Lower lobe of right lung (tissue), 2 donors: ENCODE measurements at places on chromosomes 1 and 21.

GRCh38 chr21:15669247-15669646, 60.5 kb upstream of the USP25 start:
- no peak for DNase-seq

DNA sequence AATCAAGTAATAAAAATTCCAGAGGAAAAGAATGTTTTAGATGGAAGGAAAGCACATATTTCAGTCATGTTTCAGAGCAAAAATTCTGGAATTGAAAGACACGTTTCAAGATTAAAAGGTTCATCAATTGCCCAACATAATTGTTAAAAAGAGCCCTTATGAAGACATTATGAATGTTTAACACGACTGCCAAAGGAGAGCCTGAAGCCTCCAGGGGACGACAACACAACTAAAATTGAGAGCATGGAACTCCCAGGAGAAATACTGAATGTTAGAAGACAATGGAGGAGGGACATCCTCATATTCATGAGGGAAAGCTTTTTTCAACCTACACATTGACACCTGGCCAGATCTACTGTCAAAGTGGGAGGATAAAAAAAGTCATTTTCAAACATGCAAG, 16.0 kb downstream of the OR2T11 start:
- DNase-seq, result peak; percentile 57

DNA sequence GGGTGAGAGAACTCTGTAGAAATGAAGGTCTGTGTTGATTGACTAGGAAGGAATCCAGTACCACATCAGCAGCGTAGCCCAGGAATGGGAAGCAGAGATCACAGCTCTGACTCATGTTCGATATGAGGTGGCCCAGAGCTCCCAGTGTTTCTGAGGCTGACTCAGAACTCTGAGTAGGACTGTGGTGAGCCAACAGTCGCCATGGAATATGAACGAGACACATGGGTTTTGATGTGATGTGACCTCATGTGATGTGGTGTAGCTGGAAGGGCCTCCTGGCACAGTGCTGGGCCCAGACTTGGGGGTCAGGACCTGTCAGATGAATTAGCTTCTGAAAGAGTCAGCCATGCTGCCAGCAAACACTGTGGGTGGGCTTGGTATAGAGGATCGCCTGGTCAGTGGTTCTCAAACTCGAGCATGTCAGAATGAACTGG, 237.0 kb downstream of the MRPL39 start:
- no peak for DNase-seq

DNA sequence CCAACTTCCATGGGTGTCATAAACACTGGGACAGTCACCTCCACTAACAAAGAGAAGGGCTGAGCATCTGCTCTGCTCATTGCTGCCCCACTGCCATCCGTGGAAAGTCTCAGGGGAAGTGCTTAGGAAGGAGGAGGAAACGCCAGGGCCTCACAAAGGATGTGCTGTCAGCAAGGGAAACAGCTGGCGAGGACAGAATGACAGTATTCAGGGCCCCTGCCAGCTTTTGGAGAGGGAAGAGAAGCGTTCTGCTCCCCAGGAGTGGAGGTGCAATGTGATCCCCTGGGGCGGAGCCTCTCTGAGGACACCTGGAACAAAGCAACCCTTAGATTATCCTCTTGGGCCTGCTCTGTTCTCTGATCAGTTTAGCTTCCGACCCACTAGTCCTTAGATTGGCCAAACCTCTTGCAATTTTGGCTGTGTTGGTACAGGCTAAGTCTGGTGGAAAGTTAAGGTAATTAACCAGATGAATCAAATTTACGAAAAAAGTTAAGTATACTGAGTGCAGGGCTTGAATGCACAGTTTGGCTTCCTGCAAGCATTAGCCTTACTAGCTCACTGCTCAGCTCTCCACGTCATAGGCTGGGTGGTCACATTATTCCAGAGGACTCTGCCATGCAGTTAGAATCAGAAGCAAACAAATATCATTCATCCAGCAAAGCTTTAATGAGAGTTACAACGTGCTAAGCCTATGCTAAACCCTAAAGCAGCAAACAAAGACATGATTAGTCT, 170.2 kb upstream of the NFIA start:
- no peak for DNase-seq

DNA sequence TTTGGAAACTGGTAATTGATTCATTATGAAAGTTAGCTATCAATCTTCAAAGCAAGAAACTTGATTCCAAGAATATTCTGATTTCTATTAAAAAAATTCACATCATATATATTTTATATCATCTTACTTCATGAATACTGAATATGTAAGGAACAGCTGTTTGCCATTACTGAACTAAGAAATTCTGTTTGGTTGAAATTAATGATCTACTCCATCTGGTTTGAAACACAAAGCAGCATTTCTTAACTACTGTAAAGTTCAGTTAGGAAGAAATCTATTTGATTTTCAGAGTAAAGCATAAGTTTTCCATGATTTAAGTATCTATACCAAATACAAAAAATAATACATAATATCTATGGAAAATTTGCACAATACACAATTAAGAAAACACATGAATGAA, 66.0 kb upstream of the SCYL3 start:
- DNase-seq, result no peak

DNA sequence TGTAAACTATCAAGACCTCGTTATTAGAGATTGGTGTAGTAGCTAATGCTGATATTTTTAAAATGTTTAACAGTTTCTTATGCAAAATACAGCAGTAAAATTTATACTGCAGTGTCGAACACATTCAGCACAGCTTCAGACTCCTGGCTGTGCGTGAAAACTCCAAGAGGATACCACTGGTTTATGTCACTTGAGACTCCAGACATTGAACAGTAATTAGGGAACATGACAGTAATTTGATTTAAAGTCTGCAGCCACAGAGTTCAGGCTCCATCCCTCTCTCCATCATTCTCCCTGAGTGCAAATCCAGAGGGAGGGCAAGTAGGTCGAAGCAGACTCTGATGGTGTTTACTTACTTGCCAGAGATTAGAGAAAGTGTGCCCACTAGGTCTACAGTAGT, 94.2 kb downstream of the AK5 start:
- no peak for DNase-seq

DNA sequence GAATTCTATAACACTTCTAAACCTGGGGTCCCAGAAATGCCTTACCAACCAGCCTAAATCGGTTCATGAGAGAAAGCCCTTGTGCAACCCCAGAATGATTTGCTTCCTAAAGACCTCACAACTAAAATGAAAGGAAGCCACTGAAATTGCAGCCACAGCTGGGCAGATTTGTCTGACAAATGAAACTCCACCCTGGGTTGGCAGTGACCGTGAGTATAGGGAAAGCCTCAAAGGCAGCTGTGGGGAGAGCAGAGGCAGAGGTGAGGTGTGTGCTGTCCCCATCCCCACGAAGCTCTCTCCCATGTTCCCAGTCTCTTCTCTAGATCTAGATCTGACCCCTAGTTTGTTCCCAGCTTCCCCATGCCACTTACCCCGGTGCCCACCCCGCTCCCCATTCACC, 23.1 kb downstream of the RHBDL2 start:
- DNase-seq, result no peak

DNA sequence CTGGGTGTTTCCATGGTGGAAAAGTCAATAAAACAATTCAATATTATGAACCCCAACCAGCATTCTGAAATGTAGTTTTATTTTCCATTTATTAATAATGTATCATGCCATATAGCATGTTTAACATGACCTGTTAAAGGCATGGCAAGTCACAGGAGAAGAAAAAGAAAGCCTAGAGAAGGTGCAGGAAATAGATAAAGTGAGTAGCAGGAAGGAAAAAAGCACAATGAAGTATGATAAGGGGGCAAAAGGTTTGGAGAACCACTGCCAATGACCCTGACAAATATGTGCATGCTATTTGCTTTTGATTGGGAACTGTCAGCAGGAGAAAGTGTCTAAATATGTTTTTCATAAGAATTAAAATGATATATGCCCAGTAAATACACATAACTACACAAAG, 85.6 kb downstream of the HMCN1 start:
- no peak for DNase-seq

- no peak for DNase-seq
Observed at GRCh38 chr1:186206048-186206570, 168.9 kb downstream of the TPR start.

DNA sequence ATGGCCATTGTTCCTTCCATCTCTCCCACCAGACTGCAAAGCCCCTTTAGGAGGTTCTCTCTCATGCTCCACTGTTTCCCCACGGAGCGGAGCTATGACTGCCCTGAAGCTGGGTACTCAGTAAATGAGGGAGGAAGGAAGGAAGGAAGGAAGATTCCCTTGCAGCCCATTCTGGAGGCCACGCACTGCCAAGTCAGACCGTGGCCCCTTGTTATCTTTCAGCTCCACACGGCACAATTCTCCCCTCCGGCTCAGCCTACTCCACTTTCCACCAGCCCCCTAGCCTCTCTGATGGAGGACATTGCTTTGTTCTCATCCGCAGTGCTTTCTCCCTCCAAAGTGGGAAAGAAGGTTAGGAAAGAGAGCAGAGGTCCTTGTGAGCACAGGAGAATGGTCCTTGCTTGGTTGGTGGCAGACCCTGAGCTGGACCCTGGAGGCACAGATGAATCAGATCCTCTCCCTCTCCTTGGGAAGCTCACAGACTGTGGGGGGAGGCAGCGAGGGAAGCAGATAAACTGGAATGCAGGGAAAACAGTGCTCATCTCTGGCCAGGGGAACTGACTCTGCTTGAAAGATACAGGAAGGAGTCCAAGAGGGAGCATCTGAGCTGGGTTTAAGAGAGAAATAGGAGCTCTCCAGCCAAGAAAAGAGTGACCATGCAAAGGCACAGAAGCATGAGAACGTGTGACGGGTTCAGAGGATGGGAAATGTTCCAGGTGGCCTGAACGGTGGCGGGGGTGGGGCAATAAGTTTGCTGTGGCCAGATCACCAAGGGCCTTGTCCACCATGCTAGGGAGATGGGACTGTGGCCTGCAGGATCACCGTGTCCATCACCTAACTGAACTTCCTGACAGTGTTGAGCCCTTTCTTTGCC, 52.6 kb downstream of the GLIS1 start:
- DNase-seq, result no peak

DNA sequence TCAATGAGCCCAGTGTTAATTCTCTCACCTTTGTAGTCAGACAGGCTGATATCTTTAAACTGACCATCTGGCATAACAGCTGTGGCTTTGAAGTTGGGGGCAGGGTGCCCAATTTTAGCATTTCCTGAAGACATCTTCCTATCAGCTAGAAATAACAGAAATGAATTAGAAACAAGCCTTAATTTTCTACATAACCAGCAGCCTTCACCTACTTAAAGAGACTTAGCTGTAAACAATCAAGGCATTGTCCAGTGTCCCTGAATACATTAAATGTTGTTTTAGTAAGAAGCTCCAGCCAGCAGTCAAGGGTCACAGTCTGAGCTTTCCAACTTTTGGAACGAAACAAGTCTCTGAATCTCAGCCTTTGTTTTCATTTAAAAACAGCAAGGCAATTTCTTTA, 2.8 kb downstream of the PRDX1 start:
- DNase-seq, result no peak

GRCh38 chr1:151513626-151514121, 2.5 kb downstream of the CGN start:
- DNase-seq, result peak; percentile 73

- no peak for DNase-seq
Observed at GRCh38 chr1:20413776-20414140, 72.3 kb downstream of the CAMK2N1 start.

GRCh38 chr1:89898695-89899470, 78.1 kb downstream of the LRRC8D start:
- no peak for DNase-seq

GRCh38 chr1:161511018-161511755, 5.9 kb downstream of the FCGR2A start:
- peak; percentile 65 for DNase-seq

DNA sequence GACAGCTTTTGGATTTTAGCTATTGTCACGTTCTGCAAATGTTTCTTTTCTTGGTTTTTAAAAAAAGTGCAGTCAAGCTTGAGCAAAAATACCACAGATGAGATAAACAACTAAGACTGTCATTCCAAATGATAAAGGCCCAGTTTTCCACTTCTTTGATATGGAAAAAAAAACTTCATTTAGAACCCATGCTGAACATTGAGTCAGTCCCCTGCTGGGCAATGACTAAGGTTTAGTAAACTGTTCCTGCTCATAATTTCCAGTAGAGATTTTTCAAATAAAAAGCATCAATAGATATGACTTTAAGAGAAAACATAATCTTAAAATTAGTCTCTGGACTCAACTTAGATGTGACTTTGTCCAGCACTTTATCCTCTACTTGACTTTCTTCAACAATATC, 167.9 kb upstream of the C8B start:
- DNase-seq, result no peak

DNA sequence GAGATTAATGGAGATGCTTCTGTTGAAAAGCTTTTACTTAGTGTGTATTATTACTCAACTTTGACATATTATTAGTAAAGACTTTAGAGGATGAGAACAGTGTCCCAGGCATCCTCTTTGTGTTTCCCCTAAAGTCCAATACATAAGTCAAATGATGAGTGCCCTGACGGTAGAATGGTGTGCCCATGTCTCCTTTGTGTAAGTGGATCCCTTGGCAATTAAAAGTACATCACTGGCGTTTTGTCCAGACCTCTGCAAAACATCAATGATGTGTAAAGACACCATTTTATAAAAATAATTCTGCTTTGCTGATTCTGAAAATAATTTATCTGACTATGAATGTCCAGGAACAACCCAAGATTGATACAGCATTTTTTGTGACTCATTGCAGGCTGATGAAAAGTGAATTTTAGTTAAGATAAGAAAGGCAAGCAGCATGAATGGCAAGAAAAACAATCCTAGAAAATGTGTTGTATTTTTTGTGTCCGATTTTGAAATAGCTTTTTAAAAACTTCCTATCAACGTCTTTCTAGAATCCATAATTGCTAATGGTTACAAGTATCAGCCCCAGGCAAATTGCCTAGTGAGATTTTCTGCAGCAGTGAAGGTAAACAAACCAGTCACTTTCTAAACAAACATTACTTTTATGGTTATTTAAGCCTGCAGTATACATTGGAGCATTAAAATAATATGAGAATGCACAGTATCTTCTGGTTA, 251.5 kb downstream of the PTPRC start:
- no peak for DNase-seq

DNA sequence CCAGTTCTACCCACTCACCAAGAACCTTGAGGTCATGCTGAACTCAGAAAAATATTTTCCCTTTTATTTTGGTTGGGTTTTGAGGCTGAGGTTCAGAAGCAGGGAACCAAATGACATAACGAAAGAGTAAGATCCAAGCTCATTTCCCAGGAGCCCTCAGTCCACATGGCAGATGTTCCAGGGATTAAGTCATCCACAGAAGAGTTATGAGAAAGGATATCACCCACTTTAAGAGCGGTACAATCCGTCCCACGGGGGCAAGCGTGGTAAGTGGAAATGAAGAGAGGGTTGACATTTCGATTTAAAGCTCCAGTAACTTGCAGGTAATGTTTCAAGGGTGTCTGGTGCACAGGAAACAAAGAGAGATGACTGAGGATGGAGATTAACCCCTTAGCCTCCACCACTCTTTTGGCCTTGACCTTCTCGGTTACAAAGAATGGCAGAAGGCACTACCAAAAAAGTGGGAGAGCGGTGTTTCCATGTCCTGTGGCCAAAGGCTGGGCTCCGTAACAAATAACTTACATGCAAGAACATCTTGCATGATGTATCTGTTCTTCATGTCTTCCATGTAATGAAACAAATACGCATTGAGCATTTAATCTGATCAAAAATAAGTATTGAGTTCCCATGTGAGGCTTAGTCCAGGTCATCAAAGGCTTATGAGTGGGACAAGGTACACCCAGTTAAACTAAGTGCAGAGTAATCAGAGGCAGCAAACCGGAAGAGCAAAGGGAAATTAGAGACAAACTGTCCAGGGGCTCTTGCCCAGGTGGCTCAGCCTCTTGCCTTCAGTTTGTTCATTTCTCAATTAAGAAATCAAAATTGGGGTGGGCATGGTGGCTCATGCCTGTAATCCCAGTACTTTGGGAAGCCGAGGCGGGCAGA, 241.4 kb downstream of the TOMM20 start:
- DNase-seq, result no peak
